ENCODE measurements at places on chromosomes 16 and 17. TPM values are rescaled to one million over a fixed set of nuclear protein-coding genes. Genes with fewer than 3 reads are reported as not detected.

DNA sequence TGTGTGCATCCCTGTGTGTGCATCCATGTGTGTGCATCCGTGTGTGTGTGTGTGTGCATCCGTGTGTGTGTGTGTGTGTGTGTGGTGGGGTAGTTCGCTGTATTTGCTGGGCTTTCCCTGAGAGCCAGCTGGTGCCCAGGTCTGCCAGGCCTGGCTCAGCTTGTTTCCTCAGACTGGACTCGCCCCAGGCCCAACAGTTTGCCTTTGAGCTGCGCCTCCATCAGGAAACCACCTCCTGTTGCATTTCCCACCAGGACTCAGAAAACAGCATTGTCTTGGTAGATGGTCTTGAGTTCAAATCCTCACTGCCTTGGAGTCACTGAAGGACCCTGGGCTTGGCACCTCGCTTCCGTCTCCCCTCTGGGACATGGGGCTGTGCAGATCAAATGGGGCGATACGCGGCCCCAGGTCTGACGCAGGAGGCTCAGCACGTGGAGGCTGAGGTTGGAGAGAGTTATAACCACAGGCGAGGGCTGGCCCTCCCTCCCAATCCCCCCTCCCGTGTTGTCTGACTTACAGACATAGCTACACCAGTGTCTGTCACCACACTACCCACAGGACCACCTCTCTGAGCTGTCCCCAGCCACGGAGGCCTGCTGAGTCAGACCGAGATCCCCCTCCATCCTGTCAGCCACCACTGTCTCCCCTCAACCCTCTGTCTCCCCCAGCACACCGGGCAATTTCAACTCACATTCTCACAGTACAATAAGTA is 4.7 kb downstream of the ITGAE start:
- DNase-seq: no peak
- H3K36me3 ChIP-seq: no peaks in the 10 kb centered on the region
- no peak overlapping the region for H3K27ac ChIP-seq
- H3K4me3 ChIP-seq: no peak overlapping the region
- H3K4me1 ChIP-seq: no peaks in the 10 kb centered on the region
- no peaks in the 10 kb centered on the region for H3K27me3 ChIP-seq

DNA sequence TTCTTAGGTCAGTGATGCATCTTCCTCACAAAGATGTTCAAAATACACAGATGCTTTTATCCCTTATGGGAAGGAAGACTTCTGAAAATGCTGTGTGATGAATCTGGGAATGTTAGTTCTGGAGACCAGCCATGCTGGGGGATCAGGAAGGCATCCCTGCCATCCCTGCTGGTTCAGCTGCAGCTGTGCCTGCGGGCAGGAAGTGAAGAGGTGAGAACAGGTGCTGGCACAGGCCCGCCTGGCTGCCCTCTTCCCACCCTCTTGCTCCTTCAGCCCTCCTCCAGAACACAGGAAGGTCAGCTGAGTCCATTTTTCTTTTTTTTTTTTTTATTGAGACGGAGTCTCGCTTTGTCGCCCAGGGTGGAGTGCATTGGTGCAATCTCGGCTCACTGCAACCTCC is 15.2 kb downstream of the RAB11FIP3 start:
- no peaks in the 10 kb centered on the region for H3K27me3 ChIP-seq
- no peak overlapping the region for H3K4me3 ChIP-seq
- DNase-seq: no peak
- H3K36me3 ChIP-seq: no peaks in the 10 kb centered on the region

GRCh38 chr16:3637371-3637923 is 17.0 kb upstream of the DNASE1 start:
- H3K4me3 ChIP-seq: no peak overlapping the region
- H3K27me3 ChIP-seq: no peaks in the 10 kb centered on the region
- peak; percentile 55 for DNase-seq
- peaks cover 10% of the 10 kb centered on the region for H3K4me1 ChIP-seq

DNA sequence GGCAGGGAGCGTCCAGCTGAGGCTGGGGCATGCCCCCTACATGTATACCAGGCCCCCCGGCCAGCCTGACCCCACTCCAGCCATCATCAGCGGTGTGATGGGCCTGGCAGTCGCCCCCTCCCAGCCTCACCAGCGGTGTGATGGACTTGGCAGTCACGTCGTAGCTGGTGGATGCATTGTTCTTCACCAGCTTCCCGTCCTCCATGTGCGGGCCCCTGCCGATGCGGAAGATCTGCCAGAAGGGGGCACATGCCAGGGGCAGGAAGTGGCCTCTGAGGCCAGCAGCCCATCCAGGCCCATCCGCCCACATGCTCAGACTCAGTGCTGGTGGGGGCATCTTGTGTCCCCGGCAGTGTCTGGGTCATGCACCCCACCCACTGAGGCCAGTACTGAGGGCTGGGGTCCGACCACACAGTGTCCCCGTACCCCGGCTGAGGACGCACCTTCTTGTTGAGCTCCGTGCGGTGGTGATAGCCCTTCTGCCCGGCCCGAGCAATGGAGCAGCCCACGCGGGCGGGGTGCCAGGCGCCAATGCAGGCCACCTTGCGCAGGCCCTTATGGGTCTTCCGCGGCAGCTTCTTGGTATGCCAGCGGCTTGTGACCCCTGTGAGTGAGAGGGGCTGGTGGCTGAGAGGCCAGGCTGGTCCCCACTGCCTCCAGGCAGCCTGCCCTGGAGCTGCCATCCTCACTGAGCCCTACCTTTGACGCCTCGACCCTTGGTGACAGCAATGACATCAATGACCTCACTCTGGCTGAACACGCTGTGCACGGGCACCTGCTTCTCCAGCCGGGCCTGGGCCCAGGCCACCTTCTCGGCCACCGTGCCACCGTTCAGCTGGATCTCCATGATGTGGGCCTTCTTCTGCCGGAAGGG is 3.7 kb upstream of the MSRB1 start:
- H3K4me3 ChIP-seq: no peak overlapping the region
- H3K27me3 ChIP-seq: no peaks in the 10 kb centered on the region
- DNase-seq: no peak
- H3K27ac ChIP-seq: no peak overlapping the region

DNA sequence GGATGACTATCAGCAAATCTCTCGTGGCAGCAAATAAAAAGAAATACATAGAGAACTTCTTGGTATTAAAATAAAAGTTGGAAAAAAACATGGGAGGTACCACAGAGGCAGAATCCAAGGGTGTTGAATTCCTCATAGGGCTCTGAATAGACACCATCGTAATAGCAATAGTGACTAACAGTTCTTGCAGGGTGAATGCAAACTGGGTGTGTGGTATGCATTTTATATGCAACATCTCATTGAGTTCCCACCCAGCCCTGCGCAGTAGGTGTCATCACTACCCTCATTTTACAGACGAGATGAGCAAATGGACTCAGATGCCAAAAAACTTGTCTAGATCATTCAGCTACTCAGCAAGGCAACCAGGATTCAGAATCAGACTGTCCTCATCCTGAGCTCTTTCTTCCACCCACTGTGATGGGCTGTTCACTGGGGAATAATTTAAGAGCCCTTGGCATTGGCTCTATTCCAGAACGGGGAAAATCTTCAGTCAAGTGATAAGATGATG is 354.6 kb upstream of the CDH11 start:
- no peak overlapping the region for H3K27ac ChIP-seq
- no peaks in the 10 kb centered on the region for H3K27me3 ChIP-seq
- DNase-seq: no peak

- H3K36me3 ChIP-seq: no peaks in the 10 kb centered on the region
- no peak for DNase-seq
- H3K4me1 ChIP-seq: peaks cover 30% of the 10 kb centered on the region
- no peaks in the 10 kb centered on the region for H3K27me3 ChIP-seq
Measured at GRCh38 chr17:27579897-27580321, 51.1 kb upstream of the LGALS9 start.

DNA sequence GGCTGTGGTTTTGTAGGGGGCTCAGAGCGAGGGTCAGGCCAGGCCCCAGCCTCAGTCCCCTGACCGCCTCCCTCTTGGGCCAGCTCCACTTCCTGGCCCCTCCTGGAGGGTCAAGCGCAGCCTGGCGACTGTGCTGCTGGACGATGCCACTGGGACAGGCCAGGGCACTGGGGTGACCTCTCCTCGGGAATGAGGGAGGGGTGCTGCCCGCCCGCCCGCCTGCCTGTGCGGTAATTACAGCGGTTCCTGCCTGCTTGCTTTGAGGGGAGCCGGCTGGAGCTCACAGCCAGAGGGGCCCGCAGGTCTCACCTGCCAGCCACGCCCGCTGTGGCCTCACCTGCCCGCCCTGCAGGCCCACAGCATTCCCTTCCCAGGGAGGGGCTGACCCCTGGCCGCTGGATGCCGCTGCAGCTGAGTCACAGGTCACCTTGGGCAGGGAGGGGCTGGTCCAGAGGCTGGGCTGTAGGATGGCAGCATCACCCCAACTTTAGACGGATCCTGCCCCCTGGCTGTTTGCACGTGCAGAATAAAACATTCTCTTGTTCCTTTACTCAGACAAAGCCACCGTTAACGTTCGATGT is 76.7 kb upstream of the CBX4 start:
- no peaks in the 10 kb centered on the region for H3K4me1 ChIP-seq
- DNase-seq: peak; percentile 50
- no peak overlapping the region for H3K4me3 ChIP-seq

GRCh38 chr17:68184816-68185436 is 62.9 kb upstream of the AMZ2 start:
- no peak for DNase-seq
- H3K4me1 ChIP-seq: no peaks in the 10 kb centered on the region
- no peaks in the 10 kb centered on the region for H3K36me3 ChIP-seq
- peaks cover 16% of the 10 kb centered on the region for H3K27me3 ChIP-seq
- H3K27ac ChIP-seq: no peak overlapping the region

DNA sequence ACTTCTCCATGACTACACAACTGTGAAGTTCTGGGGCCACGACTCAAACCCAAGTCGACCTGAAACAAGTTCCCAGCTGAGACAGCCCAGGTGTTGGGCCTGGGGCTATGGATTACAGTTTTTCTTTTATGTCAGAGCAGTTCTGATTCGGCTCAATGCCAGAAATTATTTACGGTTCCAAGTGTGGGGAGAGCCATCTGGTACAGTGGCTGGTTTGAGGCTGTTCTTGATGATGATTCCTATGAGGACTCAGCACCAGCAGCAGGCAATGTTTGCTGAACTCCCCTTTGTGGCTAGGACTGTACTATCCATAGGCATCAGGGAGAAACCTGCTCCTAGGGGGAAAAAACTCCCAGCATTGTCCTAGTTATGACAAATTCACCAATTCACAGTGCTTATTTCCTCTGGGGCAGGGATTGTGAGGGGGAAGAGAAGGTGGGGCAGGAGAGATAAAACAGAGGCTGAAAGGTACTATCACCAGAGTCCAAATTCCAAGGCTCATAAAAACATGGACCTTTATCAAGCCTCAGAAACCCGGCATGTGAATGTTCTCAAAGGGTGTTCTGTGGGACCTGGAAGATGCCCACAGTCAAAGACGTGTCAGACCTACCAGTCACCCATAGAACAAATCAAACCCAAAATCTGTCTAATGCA is 18.2 kb upstream of the CMTM4 start:
- DNase-seq: no peak
- H3K27me3 ChIP-seq: no peaks in the 10 kb centered on the region
- H3K4me1 ChIP-seq: no peaks in the 10 kb centered on the region
- no peaks in the 10 kb centered on the region for H3K36me3 ChIP-seq

DNA sequence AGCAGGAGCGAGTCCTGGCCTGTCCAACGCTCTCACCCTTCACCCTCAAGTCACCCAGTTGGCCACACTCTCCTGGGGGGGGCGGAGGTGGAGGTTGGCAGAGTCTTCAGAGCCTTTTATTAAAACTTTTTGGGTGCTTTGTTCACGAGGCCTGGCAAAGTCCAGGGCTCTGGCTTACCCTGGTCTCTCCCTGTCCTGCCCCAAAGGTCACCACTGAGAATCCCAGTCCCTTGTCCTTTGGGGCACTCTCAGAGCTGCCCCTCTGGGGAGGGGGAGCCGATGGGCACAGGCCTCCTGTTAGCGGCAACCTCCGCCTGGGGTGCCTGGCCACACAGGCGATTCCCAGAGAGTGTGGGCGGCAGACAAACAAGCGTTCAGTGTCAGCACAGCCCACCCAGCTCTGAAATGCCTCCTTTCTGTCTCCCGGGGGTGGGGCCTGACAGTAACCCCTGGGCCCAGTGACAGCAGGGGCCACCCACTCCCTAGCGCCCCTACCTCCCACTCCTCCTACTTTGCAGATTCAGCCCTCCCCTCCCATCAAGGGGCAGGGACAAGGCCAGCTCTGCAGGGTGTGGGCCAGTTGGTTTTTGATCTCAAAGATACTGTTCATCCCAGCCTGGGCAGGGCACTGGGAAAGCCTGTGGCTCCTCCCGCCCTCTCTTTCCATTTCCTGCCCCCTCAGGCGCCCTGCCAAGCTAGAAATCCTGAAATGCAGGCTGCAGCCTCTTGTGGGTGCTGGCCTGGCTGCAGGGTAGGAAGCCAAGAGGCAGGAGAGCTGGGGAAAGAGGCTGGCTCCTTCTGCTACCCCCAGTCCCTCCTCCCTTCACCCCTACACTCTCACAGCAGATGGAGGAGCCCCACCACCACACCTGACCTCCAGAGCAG is 36.6 kb upstream of the EMP2 start:
- H3K4me1 ChIP-seq: peaks cover 33% of the 10 kb centered on the region
- H3K36me3 ChIP-seq: no peaks in the 10 kb centered on the region
- peak; percentile 77 for DNase-seq

DNA sequence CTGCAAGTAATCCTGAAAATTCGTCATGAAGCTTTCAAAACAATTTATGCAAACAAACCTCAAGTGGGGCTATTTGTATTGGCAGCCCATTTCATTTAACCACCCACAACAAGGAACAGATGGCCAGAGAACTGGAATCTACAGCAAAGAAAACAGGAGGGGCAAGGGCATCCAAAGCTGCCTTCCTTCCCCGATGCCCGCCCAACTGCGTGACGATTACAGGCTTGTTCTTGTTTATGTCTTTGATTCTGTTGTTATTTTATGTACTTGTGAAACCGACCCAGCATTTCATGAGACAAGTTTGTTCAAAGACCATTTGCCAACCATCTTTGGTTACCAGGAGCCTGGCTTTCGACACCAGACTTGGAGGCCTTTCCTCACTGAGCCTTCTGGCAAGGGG is 59.1 kb upstream of the IRX6 start:
- peaks cover 3% of the 10 kb centered on the region for H3K27me3 ChIP-seq
- DNase-seq: no peak
- no peaks in the 10 kb centered on the region for H3K36me3 ChIP-seq
- H3K27ac ChIP-seq: no peak overlapping the region

GRCh38 chr16:81876273-81876900 is 97.3 kb downstream of the PLCG2 start:
- H3K36me3 ChIP-seq: no peaks in the 10 kb centered on the region
- DNase-seq: no peak
- no peak overlapping the region for H3K4me3 ChIP-seq
- no peaks in the 10 kb centered on the region for H3K4me1 ChIP-seq
- H3K27ac ChIP-seq: no peak overlapping the region
- H3K27me3 ChIP-seq: no peaks in the 10 kb centered on the region

GRCh38 chr16:47323241-47323640 is 137.6 kb downstream of the ITFG1 start:
- no peak overlapping the region for H3K27ac ChIP-seq
- H3K36me3 ChIP-seq: no peaks in the 10 kb centered on the region
- no peak overlapping the region for H3K4me3 ChIP-seq
- no peak for DNase-seq
- peaks cover 3% of the 10 kb centered on the region for H3K4me1 ChIP-seq
- H3K27me3 ChIP-seq: no peaks in the 10 kb centered on the region

Gene MYL4
- 2,925 TPM for total RNA-seq

Gene ASPHD1
- total RNA-seq: 3.9 TPM

Gene HOXB7
- total RNA-seq: not detected

Gene SUZ12
- 6.5 TPM for total RNA-seq

Gene ASPA
- not detected for total RNA-seq

Gene ARL2BP
- 107 TPM for total RNA-seq

Gene ITGAL
- not detected for total RNA-seq

Gene KRTAP2-2
- not detected for total RNA-seq

Data from cardiac muscle cell (in vitro differentiated cells and primary cell).